ENCODE measurements at places on chromosomes 7 and 10.
A peak's percentile ranks its signal among the peaks of the same experiment; 100 is the strongest.

GRCh38 chr10:31146491-31147209 lies 115.0 kb upstream of the ZNF438 start:
- peak; percentile 86 for DNase-seq

- DNase-seq, result no peak
These were observed 15.0 kb downstream of the CDHR3 start for GRCh38 chr7:105978035-105978434.

- DNase-seq, result no peak
These were observed 154.1 kb downstream of the PIP4K2A start for GRCh38 chr10:22560096-22560912.

- no peak for DNase-seq
These were observed 68.8 kb downstream of the OSBPL3 start for GRCh38 chr7:24911213-24911603.

- no peak for DNase-seq
These were observed 750.1 kb downstream of the MAGI2 start for GRCh38 chr7:78703391-78703790.

GRCh38 chr7:13904689-13905088 lies 84.8 kb downstream of the ETV1 start:
- DNase-seq, result peak; percentile 68

- DNase-seq, result peak; percentile 5
These were observed 552.5 kb upstream of the MBL2 start for GRCh38 chr10:53325066-53325465.

- DNase-seq, result no peak
These were observed 828 bp downstream of the BNIP3 start for GRCh38 chr10:131980761-131981428.

DNA sequence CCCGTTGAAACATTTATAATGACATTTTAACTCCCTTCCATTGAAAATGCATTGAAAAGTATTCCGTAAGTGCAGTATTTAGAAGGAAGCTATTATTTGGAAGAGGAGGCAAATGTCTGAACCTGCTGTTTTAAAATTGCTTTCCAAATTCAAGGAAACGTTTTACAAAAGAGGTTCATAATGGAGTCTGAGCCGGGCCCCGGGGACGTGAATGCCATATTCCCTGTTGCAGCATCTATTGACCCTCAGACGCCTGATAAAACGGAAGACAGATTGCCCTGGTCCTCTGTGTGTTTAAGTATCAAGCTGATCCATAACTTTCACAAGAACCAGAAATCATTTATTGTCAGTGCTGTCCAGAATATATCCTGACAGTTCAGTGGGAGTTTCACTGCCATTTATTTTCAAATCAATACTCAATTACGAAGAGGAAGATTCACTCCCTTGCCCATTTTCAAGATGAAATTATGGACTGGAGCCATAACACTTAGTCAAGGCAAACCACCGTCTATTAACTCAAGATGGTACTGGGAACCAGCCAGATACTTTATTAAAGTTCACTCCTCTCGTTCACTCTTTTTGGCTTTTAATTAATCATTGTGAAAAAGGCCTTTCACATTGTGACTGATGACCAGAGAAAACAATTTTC lies 435.7 kb upstream of the PFKP start:
- DNase-seq, result no peak

DNA sequence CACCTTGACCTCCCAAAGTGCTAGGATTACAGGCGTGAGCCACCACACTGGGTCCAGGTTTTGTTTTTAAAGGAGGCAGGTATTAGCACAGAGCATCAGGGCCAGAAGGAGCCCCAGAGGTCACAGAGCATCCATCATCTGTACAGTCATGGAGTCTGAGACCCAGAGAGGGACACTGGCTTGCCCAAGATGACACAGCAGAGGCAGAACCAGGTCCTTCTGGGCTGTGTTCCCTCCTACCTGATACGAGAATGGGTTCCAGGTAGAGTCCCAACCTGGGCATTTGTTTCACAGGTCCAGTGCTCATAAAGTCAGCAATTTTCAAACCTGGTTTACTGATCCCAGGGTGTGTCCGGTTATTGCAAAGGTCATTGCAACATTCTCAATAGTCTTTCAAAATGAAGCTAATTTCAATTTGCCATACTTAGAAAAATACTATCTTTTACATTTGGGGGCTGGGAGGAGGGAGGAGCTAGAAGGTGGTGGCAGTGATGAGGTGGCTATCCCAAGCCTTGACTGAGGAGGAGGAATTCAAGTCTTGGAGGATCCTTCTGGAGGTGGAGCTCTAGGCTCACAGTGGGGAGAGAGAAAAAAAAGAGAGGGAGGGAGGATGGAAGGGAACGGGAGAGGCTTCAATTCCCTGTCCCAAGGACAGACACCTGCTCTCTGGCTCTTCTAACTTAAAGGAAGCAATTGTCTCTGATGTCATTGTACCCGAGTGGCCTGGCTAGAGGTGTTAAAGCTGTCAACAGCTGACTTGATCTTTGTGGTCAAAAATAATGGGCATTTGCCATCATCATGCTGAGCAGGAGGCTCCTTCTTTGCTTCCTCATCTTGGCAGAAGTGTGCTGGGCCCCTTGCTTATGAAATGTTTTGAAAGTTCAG lies 8.1 kb downstream of the MXI1 start:
- DNase-seq, result no peak

- no peak for DNase-seq
These were observed 75.9 kb downstream of the HIBADH start for GRCh38 chr7:27586825-27587224.

GRCh38 chr10:132710746-132711612 lies 75.0 kb downstream of the NKX6-2 start:
- DNase-seq, result no peak

- DNase-seq, result no peak
These were observed 603.9 kb downstream of the PTPRN2 start for GRCh38 chr7:157983502-157984422.
